ENCODE measurements at places on chromosomes 4 and X. TPM values are rescaled to one million over a fixed set of nuclear protein-coding genes. Genes with fewer than 3 reads are reported as not detected.

Gene PDE6B
- total RNA-seq: 16.5 TPM

Gene CXXC4
- 2.1 TPM for total RNA-seq

Gene CD40LG
- total RNA-seq: 0.46 TPM

Gene RAB33A
- total RNA-seq: 2.0 TPM

Gene CHRDL1
- 9.6 TPM for total RNA-seq

Gene HMGN5
- 6.0 TPM for total RNA-seq

Gene GJB1
- total RNA-seq: 3.7 TPM

Gene BANK1
- 10.4 TPM for total RNA-seq

Gene PLP1
- 9.3 TPM for total RNA-seq

Gene AFM
- total RNA-seq: not detected

Gene NAP1L5
- total RNA-seq: 2.6 TPM

Gene SSX2B
- total RNA-seq: not detected

Gene NWD2
- total RNA-seq: 0.17 TPM

Gene CCDC149
- total RNA-seq: 21.1 TPM

Gene GAGE12F
- not detected for total RNA-seq

Gene NFKB1
- total RNA-seq: 52.3 TPM

Gene PNMA6A
- total RNA-seq: 3.6 TPM
